Stomach (tissue), 19 donors: ENCODE measurements at places on chromosomes 2 and 18. TPM values are rescaled to one million over a fixed set of nuclear protein-coding genes. Genes with fewer than 3 reads are reported as not detected.

Gene VIT
- polyA plus RNA-seq, result 0.31 TPM

Gene ERMN
- 0.43 TPM for polyA plus RNA-seq

GRCh38 chr2:166376488-166376828 is 714 bp upstream of the SCN9A start:
- H3K27me3 ChIP-seq, result no peaks in the 10 kb centered on the region
- H3K27ac ChIP-seq, result no peak overlapping the region
- peaks cover 21% of the 10 kb centered on the region for H3K4me1 ChIP-seq

DNA sequence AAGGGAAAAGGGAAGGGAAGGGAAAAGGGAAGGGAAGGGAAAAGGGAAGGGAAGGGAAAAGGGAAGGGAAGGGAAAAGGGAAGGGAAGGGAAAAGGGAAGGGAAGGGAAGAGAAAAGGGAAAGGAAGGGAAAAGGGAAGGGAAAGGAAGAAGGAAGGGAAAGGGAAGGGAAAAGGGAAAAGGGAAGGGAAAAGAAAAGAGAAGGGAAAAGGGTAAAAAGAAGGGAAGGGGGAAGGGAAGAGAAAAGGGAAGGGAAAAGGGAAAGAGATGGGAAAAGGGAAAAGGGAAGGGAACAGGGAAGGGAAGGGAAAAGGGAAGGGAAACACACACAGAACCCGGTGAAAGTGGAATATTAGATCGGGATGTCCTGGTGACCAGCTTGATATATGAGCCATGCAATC is 40.8 kb downstream of the EIPR1 start:
- DNase-seq, result no peak
- H3K4me1 ChIP-seq, result no peaks in the 10 kb centered on the region

GRCh38 chr18:76657911-76658470 is 162.9 kb upstream of the ZNF516 start:
- no peaks in the 10 kb centered on the region for H3K36me3 ChIP-seq
- H3K27me3 ChIP-seq, result no peaks in the 10 kb centered on the region
- DNase-seq, result no peak
- H3K4me3 ChIP-seq, result no peak overlapping the region
- no peaks in the 10 kb centered on the region for H3K4me1 ChIP-seq
- no peak overlapping the region for H3K27ac ChIP-seq
